ENCODE measurements at places on chromosomes 11 and 22.

GRCh38 chr22:47162865-47163264, 400.4 kb downstream of the TBC1D22A start:
- no peak for DNase-seq

GRCh38 chr11:70026726-70027125, 51.4 kb upstream of the ANO1 start:
- no peak for DNase-seq

DNA sequence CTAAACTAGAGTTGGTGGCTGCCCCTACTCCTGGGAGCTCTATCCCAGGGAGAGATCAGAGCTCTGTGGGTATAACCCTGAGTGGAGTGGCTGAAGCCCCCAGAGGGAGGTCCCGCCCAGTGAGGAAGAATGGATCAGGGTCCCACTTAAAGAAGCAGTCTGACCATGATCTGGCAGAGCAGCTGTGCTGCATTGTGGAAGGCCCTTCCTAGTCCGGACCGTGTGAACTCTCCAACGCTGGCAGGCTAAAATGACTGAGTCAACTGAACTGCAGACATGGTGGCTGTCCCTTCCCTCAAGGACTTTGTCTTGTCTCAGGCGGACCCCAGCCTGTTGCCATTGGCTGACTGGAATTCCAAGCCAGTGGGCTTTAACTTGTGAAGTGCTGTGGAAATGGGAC, 494.2 kb downstream of the FAM181B start:
- no peak for DNase-seq

GRCh38 chr22:45499746-45500145, 2.9 kb upstream of the FBLN1 start:
- DNase-seq = no peak

GRCh38 chr11:27052668-27053067, 12.1 kb downstream of the BBOX1 start:
- DNase-seq = no peak

- no peak for DNase-seq
Observed at GRCh38 chr22:47088480-47089158, 326.2 kb downstream of the TBC1D22A start.

DNA sequence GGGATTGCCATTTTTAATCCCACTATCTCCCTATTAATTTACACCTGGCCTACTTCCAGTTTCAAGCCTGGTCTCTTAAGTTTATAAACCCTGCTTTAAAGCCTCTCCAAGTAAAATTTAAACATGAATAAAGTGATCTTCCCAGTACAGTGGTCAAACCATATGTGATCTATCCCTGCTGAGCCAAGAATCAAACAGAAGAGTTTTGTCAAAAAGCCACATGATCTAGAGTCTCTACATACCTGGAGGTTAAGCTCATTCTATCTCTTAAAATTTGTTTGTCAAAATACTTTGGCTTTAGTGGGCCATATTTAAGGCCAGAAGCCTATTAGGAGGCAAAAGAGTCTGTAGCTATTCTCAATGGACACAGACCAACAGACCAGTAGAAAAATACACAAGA, 42.9 kb upstream of the DDI1 start:
- DNase-seq = no peak

DNA sequence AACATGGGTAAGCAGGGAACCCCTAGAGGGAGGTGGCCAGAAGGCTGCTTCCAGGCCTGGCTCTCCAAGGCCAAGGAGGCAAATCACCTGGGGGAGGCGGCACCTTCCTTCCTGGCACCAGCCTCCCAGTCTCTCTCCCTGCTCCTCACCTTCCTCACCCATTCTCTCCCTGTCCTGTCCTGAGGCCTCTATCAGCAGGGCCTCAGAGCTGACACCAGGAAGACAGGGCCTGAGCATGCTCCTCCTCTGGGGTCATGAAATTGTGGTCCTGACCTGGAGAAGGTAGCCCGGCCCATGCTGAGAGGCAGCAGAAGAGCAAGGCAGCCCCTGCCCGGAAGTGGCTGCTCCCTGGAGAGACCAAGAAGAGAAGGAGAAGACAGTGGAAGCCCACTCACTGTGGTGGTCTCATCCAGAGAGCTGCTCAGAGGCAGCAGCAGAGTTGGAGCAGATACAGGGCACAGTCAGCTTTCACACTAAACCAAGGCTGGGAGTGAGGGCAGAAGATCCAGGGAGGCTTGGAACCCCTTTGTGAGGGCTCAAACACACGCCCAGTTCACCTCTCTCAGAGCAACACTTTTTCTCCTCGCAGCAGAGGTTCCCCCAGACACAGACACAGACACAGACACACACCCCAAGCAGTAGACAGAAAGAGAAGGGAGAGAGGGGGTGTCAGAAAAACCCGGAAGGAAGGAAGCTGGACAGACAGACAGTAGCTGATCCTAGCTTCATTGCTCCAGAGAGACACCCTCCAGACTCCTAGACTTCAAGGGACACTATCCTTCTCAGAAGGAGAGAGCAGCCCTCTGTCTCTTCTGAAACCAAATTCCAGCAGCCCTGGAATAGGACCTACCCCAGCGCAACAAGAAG, 1.8 kb downstream of the BCL9L start:
- no peak for DNase-seq

- no peak for DNase-seq
Observed at GRCh38 chr22:37100589-37101127, 8.9 kb downstream of the TMPRSS6 start.

DNA sequence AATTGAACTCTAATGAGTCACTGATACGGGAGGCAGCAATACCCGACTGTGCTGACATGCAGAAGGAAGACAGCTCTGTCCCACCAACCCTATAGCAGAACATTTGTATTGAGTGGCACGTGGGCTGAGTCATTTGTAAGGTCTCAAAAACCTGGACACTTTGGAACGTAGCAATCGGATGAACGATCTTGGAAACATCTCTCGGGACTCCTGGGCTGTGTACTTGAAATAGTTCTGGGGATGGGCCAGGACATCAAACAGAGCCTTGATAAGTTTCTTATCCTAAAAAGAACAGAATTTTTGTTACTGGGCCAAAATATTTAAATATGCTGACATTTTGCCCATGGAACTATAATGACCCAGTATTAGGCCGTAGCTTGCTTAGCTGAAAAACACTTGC, 17.1 kb upstream of the NRIP3 start:
- DNase-seq = no peak

GRCh38 chr11:83865636-83866461, 579.7 kb upstream of the CCDC90B start:
- no peak for DNase-seq

DNA sequence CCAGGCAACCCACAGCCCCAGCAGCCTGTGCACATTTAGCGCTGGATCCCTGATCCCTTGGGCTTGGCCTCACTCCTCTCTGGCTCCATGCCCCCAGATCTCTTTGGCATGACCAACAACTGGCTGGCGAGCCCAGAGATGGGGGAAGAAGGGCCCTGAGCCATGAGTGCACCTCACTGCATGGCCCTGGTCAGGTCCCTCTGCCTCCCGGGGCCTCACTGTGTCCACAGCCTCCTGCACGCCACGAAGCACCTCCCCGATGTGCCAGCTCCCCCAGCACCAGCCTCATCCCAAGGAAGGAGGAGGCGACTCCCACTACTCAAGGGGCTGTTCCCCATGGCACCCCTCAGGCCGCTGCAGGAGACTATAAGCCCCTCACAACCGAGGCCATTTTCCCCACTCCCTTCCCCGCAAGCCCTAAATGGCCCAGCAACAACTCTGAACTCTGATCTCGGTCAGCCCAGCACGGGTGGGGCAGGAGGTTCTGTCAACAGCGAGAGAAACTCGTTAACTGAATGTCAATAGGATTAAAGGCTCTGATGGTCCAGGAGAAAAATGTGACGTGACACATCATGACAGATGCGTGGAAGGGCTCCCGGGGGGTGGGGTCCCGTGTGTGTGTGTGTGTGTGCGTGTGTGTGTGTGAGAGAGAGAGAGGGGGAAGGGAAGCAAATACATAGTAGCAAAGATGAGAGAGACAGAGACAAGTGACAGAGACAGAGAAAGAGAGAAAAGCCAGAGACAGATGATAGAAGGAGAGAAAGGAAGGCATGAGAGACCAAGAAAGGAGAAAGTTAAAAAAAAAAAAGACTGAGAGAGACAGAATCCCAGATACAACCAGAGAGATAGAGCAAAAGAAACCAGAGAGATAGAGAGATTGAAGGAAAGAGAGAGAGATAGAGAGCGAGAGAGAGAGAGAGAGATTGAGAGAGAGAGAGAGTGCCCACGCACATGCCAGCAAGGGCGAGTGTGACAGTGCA, 28.4 kb upstream of the SYT7 start:
- no peak for DNase-seq

DNA sequence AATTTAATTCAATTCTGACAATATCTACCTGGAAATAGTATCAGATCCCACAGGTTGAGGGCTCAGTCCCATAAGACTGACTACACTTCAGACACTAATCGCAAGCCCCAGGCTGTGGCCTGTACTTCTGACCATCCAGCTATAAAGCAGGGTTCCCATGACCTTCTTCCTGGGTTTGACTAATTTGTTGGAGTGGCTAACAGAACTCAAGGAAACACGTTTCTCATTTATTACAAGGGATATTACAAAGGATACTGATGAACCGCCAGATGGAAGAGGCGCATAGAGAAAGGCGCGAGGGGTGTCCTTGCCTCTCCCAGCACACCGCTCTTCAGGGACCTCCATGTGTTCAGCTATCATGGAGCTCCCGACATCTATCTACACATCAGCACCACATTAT, 13.7 kb downstream of the CLTCL1 start:
- DNase-seq = no peak

- no peak for DNase-seq
Observed at GRCh38 chr22:44611880-44612496, 90.0 kb upstream of the PRR5 start.

GRCh38 chr11:70824605-70825245, 426.4 kb downstream of the CTTN start:
- DNase-seq = no peak

GRCh38 chr22:50399751-50400331, 56.7 kb downstream of the PPP6R2 start:
- DNase-seq = peak; percentile 10

- no peak for DNase-seq
Observed at GRCh38 chr11:78395597-78395996, 22.0 kb downstream of the GAB2 start.

DNA sequence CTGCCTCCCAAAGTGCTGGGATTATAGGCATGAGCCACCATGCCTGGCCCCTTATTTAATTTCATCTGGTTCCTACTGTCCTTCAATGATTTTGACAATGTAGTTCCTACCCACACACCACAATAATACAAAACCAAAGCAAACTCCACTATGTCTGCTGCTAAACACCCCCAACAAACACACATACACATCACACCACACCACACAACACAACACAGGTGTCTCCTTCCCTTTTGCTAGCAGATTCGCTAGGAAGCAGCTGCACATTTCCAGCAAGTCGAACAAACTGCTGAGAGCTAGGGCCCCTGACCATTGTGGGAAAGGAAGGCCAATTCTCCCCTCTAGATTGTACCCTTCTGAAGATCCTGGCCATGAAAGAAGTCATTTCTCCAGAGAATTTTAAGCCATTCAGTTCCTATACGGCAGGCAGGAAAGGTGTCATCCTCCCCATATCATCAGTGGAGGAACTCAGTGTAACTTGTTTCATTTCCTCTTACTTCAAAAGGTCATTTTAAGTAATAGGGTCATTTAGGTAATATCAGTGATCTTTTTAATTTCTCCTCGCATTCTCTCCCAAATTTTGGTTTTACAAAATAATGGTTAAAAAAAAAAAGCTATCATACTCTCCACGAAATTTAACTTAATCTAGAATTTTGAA, 18.5 kb downstream of the NUMA1 start:
- DNase-seq = no peak

GRCh38 chr22:44995715-44996114, 14.1 kb downstream of the PHF21B start:
- DNase-seq = no peak

- DNase-seq = peak; percentile 77
Observed at GRCh38 chr11:60970369-60970774, 1.1 kb upstream of the CD6 start.

GRCh38 chr11:111978028-111978771, 41.1 kb downstream of the DIXDC1 start:
- DNase-seq = no peak

GRCh38 chr11:35030716-35031213, 108.2 kb upstream of the CD44 start:
- no peak for DNase-seq

DNA sequence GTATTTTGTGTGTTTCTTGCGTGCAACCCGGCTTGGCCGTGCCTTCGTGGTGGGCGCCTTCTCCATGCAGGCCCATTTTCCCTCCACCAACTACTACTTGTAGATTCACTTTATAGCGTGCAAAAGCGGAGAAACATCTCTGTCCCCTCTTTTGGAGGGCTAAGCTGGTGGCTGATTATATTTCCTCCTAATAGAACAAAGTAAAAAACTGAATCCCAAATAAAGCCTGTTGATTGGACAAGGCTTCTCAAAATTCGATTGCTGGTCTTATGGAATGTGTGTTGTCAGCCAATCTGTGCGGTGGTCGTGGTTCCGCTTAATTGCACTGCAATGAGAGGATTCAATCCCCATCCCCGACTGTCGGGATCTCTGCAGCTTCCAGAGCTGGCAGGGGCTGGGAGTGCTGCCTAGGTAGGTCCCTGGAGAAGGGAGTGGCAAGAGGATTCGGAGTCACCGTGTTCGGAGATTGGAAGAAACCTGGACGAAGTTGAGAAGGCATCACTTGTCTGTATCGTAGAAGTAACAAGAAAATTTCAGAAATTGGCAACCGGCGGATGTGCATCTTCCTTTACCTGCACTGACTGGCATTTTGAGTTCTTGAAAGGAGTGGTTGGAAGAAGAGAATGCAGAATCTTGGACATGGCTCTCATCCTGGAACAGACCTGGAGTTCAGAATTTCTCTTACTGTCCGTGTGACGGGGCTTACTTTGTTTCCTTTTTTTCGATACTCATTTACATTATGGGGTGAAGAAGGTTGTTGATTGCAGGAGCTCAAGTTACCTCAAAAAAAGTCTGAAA, 1.1 kb downstream of the HMGXB4 start:
- no peak for DNase-seq

DNA sequence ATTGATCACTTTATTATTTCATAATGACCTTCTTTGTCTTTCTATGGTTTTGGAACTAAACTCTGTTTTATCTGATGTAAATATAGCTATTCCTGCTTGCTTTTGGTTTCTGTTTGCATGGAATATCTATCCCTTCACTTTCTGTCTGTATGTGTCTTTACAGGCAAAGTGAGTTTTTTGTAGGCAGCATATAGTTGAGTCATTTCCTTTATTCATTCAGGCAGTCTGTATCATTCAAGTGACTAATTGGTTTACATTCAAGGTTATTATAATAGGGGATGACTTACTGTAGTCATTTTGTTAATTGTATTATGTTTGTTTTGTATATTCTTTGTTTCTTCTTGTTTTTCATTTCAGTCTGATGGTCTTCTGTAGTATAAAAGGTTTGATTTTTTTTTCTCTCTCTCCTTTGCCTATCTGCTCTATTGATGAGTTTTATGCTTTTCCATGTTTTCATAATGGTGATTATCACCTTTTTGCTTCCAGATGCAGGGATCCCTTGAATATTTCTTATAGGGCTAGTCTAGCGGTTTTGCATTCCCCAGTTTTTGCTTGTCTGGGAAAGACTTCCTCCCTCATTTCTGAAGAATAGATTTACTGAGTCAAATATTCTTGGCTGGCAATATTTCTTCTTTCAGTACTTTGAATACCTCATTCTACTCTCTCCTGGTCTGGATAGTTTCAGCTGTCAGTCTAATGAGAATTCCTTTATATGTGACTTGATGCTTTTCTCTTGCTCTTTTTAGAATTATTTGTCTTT, 50.4 kb downstream of the GDPD4 start:
- DNase-seq = no peak

Data from stimulated activated CD8-positive, alpha-beta memory T cell treated with anti-CD3 and anti-CD28 coated beads, Interleukin-2, amount 100 ng/mL, for 48 hours (primary cell).